ENCODE measurements at places on chromosomes 6 and 20. TPM values are rescaled to one million over a fixed set of nuclear protein-coding genes. Genes with fewer than 3 reads are reported as not detected.

GRCh38 chr20:2006452-2007361 lies 12.8 kb upstream of the PDYN start:
- H3K27me3 ChIP-seq, result no peaks in the 10 kb centered on the region
- no peak for DNase-seq
- no peaks in the 10 kb centered on the region for H3K36me3 ChIP-seq
- H3K4me1 ChIP-seq, result no peaks in the 10 kb centered on the region
- H3K4me3 ChIP-seq, result no peak overlapping the region

RAET1L gene
- not detected for total RNA-seq

DPPA5 gene
- not detected for total RNA-seq

CNR1 gene
- total RNA-seq, result 1.4 TPM

All from uterus (tissue), 4 donors.